ENCODE measurements at places on chromosomes 5 and 9.

GRCh38 chr5:173039964-173040363, 16.2 kb upstream of the CREBRF start:
- no peak for DNase-seq

- no peak for DNase-seq
Measured at GRCh38 chr9:131031005-131031641, 22.1 kb downstream of the LAMC3 start.

DNA sequence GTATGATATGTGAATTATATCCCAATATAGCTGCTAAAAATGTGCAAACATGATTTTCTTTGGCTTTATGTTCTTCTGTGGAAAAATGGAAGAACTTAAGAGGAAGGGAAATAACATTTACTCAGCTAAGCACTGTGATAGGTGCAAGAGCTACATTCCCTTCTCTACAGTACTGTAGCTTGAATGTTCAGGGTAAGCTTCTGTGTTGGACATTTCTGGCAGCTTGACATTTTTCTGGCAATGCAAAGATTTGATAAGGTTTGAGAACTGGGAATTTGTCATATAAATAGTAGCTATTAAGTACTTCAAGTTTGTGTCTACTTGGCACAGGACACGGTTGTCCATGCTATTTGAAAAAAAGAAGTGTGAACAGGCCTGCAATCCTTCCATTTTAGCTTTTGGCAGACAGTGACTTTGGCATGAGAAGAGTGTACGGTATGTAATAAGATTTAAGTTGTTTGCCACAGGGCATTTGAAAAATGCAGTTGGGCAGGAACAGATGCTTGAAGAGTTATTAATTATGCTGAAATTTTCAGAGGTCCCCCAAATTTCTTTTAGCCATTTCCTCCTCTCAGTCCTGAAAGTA, 77.6 kb downstream of the KIF4B start:
- DNase-seq: no peak

- DNase-seq: no peak
Measured at GRCh38 chr5:117326997-117327396, 752.4 kb upstream of the SEMA6A start.

DNA sequence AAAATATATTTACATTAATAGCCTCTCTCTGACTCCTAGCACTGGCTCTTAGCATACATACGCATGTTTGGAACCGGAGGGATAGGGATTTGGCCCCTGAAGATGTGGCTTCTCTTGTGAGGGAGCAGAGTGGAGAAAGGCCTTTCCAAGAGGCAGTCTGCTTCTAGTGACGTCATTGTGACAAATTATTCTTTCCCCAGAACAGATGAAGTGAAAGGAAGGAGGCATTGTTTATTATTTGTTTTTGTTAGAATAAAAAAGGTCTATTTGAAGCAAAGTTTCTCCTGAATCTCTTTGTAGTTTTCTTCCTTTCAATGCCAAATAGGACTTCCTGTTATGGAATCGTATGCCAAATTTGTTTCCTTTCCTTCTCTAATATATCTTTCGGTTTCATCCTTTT, 361.6 kb downstream of the ICE1 start:
- DNase-seq: no peak

GRCh38 chr9:71003346-71003745, 118.1 kb downstream of the TRPM3 start:
- no peak for DNase-seq

DNA sequence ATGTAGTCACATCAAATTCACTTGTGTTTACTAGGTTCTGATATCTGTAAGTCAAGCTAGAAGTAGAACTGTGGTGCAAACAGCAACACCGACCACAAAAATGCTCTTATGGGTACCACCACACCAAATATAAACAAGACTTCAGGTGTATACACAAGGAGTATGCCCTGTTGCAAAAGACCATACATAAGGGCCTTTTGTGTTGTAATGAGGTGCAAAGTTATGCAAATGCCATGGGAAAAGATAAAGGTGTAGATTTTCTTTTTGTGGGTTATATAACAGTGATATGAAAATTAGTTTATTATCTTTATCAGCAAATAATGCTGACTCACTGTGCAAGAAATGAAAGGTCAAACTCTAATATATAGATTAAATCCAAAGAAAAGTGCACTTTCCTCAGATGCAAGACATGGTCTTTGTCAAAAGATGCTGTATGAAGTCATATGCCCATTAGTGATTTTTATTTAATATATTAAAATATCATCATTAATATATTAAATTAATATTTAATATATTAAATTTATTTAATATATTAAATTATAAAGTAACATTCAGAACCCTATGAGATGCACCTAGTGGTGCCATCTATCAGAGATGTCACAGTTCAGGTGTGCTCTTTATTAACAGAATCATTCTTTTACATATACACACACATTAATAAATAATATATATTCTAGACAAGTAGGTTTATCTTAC, 26.7 kb upstream of the ALDH1A1 start:
- DNase-seq: no peak

DNA sequence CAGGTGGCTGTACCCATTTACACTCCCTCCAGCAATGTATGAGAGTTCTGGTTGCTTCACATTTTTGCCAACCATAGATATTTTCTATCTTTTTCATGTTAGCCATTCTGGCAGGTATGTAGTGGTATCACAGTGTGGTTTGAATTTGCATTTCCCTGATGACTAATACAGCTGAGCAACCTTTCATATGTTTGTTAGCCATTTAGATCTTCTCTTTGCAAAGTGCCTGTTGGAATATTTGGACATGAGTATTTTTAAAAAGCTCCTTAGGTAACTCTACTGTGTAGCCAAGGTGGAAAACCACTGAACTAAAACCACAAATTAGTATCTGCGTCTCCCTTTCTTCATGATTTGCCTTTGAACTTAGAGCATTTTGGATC, 31.9 kb downstream of the IRF1 start:
- DNase-seq: peak; percentile 62

- no peak for DNase-seq
Measured at GRCh38 chr5:73745836-73746235, 119.8 kb downstream of the ARHGEF28 start.

DNA sequence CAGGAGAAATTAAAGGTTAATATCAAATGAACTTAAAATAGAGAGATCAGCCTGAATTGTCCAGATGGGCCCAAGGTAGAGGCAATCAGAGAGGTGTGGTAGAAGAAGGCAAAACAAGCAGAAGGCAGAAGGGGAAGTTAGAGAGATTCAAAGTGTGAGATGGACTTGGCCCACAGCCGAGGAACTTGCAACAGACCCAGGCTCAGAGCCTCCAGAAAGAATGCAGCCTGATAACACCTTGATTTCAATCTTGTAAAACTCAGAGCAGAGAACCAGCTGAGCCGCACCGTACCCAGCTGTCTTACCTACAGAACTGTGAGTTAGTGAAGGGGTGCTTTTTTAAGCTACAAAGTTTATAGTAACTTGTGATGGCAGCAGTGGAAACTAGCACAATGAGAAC, 190.9 kb downstream of the RFK start:
- no peak for DNase-seq

GRCh38 chr5:111246459-111246858, 22.3 kb downstream of the CAMK4 start:
- DNase-seq: no peak

DNA sequence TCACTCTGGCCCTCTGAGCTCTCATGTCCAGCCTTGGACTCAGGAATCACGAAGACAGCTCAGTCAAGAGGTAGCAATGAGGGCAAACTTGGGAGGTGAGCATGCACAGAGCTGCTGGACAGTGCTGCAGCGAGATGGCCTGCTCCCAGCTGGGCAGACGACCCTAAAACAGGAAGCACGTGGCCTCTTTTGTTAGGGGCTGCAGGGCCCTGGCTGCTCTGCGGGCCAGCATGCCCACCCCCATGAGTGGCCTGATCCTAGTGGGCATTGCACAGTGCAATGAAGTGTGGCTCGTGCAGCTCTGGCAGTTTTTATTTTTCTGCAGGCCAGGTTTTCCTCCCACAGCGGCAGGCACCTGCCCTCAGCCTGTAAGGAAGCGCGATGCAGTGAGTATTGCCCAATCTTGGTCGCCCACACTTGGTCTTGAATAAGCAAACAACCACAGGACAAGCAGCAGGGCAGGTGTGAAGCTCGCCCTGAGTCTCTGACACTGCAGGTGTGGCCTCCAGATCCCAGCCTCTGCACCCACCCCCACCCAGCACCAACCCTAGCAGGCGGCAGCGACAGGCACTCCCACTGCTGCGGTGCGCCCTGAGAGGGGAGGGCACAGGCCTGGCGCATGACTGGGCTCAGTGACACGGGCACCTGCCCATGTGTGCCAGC, 60.8 kb downstream of the SEMA4D start:
- DNase-seq: no peak

DNA sequence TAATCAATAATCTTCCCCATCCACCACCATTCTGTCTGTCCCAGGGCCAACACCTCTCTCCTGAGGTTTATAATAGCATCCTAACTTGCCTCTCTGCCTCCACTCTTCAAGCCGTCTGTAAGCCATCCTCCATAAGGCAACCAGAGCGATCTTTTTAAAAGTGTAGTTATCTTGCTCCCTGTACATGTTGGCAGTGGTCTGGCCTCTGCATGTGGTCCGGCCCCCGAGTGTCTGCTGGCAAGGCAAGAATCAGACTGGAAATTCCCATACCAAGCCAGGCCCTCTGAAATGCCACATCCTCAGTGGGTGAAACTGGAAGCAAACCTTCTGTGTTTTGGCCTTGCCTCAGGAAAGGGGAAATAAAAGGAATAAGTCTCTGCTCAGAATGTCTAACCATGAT, 17.0 kb downstream of the TTLL11 start:
- no peak for DNase-seq

GRCh38 chr9:5553211-5553610, 42.9 kb downstream of the PDCD1LG2 start:
- DNase-seq: peak; percentile 91

DNA sequence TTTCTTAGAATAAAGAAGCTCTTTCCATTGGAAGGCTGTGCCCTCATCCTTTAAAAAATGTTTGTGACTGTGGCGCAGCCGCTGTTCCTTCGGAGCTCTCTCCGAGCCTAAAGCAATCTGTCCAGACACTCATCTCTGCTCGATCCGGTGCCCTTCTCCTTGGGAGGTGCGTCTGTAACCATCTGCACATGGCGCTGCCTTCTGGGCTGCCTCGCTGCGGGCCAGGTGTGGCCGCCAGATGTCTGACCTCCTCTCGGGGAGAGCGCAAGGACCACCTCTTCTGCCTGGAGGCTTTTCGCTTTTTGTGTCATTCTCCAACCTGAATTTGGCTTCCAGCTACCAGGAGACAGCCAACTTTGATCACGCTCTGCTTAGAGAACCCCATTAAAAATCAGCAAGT, 153.4 kb upstream of the PTCH1 start:
- DNase-seq: no peak

DNA sequence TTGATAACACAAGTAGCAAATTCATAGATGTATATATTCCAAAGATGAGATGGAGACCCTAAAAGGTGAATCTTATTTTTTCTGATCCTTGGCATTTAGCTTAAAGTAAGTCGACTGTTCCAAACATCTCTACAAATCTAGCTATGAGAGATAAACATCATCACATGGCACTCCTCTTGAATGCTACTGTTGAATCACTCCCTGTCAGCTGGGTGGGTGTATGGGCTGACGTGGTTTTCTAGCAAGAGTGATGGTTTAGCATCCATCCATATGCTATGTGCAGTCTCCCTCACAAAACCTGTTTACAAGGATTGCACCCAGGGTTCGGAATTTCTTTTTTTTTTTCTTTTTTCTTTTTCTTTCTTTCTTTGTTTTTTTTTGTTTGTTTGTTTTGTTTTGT, 13.8 kb downstream of the ACO1 start:
- DNase-seq: peak; percentile 79

DNA sequence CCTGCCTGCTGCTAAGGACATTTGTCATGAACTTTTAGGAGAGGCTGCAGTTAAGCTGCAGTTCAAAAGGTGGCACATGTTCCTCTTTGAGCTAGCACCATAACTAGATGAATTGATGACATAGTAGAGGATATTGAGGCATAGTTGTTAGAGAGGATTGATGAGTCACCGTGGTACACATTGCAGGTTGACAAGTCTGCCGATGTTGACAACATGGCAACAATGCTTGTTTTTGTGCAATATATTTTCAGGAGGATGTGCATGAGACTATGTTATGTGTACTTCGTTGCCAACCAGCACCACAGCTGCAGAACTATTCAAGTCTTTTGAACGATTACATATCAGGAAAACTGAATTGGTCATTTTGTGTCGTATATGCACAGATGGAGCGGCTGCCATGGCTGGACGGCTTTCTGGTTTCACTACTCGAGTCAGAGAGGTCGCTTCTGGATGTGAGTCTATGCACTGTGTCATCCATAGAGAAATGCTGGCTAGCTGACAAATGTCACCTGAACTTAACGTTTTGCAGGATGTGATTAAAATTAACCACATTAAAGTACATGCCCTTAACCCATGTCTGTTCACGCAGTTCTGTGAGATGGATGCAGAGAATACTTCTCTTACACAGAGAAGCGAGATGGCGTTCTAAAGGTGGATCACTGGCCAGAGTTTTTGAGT, 24.2 kb downstream of the ANP32B start:
- peak; percentile 15 for DNase-seq

- DNase-seq: peak; percentile 13
Measured at GRCh38 chr5:38948501-38948900, 102.7 kb downstream of the OSMR start.

DNA sequence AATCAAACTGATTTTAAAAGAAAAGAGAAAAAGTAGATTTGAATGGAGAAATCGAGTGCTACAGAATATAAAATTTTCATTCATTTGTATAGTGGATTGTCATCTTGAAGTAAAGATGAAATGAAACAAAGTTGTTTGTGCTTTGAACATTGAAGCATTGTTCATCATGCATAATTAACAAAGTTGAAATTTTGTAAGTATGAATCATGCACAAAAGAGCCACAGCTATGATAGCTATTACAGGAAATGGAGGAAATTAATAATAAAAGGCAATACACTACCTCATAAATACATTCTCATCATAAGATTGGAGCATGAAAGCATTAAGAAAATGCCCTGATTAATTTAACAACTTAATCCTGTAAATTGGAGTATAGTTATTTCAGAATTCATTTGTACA, 153.4 kb upstream of the TLX3 start:
- no peak for DNase-seq

DNA sequence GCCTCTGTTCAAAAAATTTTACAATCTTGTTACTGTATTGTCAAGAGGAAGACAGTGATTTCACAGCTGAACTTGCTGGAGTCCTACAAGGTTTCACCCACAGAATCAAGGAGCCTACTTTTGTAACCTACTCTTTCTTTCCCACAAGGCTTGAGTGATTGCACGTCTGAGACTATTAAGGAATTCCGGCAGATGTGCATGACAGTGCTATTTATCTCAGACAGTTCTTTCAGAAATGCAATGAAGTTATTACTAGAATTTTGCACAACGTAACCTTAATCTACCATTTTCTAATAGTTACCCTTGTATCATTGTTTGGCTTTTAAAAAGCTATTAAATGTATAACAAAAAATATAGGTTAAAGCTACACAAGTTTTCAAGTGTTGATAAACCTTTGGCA, 400.1 kb downstream of the PTPRD start:
- DNase-seq: no peak

GRCh38 chr9:80605129-80605528, 1033.4 kb downstream of the TLE4 start:
- peak; percentile 62 for DNase-seq

GRCh38 chr9:72129271-72130156, 19.7 kb upstream of the GDA start:
- DNase-seq: no peak

Measured in HCEC 1CT (cell line).